ENCODE measurements at places on chromosomes 11 and 22.

DNA sequence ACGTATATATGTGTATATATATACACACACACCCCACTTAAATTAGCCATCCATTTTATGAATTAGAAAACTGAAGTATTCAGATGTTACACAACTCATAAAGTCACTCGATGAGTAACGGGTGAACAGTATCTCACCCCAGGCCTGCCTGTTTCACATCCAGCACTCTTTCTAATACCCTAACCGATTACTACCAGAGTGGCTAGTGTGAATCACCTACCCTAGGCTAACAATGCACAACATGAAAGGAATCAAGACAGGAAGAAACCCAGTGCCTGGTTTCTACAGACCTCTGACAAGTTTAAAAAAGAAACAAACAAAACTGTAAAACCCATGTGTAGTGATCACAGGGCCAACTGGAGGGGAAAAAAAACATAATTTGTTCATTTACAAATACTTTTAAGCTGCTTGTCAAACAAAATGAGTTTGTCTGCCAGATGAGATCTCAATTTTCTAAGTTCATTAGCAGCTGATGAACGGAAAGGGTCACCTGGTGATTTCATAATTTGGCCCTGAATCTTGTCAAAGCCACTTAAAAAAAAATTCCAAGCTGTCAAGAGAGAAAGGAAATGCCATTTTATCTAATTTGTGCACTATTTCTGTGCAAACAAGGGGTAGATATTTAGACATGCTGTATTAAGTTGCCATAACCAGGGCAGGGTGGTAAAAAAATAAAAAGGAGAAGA lies 134.8 kb downstream of the LARGE1 start:
- DNase-seq: no peak

DNA sequence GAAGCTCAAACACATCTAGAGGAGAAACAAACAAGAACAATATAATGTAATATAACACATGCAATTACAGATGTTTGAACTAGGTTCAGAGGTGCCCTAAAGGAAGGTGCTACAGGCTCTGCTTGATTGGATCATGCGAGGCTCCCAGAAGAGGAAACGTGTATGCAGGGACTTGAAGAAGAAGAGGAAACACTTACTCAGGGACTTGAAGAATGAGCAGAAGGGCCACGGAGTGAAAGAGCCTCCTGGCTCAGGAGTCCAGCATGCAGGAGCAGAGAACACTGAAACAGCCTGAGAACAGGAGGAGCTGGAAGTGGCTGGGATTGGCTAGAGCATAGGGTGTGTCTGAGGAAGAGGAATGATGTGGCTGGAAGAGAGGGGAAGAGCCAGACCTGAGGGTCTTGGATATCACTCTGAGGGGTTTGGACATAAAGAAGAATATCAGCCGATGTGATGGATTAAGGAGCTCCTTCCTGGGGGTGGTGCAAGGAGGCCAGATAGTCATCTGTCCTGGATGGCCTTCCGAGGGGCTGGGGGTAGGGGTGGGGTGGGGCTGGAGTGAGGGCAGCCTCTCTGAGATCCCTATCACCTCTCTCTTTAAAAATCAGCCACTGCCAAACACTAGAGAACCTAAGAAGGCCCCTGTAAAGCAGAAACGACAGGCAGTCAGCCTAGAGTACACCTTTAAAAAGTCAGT lies 16.8 kb downstream of the FZD4 start:
- no peak for DNase-seq

- DNase-seq: no peak
Observed at GRCh38 chr11:76242004-76242779, 35.9 kb upstream of the WNT11 start.

GRCh38 chr11:4626207-4627099 lies 10.8 kb upstream of the OR51D1 start:
- DNase-seq: peak; percentile 57

DNA sequence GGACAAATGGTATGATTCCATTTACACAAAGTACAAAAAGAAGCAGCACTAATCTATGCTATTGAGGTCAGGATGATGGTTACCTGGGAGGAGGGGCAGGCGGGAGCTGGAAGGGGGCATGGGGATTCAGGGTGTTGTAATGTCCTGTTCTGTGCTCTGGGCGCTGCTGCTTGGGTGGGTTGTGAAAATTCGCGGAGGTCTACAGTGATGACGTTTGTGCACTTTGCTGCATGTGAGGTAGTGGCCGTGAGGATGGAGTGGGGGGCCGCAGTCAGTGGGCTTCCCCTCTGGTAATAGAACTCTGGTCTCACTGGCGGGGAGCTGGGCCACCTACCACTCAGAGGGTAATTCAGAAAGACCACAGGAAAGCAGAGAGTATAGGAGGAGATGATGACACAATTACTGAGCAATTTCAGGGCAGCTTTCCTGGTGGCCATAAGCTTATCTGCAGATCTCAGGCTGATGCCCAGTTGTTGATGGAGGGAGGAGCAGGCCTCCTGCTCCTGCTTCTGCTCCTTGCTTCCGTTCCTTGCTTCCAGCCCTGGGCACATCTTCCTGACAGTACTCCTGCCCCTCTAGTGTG lies 121.5 kb downstream of the CEP164 start:
- DNase-seq: no peak

DNA sequence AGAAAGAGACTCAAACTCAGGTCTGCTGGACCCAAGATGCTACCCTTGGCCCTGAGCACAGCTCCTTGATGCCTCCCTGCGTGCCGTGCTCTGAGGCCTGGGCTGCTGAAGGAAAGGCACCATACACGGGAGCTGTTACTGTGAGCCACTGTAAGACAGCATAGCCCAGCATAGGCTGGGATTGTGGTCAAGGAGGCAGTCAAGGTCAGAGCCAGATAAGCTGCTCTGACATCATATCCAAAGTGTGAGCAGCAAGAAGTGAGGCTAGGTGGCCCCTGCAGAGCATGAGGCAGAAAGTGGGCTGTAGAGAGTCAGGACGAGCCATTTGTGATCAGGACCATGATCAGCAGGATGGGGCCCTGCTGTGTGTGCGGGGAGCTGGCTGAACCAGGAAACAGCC lies 7.7 kb downstream of the SLC22A8 start:
- no peak for DNase-seq

DNA sequence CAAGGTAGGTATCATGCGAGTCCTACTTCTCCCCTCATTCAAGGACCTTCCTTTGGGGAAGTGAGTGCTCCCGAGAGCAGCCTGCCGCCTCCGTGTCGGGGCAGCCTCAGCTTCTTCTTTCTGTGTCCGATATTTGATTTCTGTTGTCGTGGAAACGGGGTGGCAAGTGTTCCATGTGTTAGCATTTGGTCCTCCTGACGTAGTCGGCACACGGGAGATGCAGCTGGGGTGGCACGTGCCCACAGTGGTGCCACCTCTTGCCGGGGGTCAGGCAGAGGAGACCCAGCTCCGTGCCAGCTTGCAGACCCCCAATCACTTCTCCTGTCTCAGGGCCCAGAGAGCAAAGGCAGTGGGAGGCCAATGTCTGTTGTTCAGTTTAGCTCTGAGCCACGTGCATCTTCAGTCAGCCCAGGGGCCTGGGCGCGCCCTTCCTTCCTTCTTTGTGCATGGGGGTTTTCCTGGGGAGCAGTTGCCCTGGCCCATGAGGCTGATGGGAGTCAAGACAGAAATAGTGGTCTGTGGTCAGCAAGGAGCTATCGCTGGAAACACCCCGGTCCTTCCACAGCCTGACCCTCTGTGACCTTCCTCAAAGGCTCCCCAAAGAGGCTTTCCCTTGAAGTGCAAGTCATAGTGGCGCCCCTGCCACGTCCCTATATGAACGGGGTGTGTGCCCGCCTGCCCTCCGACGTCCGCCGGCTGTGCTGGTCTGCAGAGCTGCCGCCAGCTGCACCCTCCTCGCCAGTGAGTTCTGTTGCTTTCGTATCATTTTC lies 44.5 kb downstream of the PARVB start:
- no peak for DNase-seq

DNA sequence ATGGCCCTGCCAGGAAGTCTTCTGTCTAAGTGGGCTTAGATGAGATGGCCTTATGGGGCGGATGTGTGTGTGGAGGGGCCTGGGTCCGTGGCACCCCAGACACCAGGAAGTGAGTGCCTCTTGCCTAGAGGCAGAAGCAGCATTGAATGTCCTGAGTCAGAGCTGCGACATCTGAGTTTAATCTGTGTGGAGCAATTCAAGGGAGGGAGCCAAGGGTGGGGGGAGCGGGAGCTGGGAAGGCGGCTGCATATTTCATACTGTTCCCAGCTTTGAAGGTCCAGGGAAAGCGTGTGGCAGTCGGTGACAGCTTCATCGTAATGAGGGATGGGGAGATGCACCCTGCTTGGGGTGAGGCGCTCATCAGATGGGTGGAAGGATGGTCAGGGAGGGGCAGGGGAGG lies 73.5 kb upstream of the THY1 start:
- no peak for DNase-seq

- DNase-seq: no peak
Observed at GRCh38 chr11:73781303-73781702, 6.4 kb upstream of the MRPL48 start.

DNA sequence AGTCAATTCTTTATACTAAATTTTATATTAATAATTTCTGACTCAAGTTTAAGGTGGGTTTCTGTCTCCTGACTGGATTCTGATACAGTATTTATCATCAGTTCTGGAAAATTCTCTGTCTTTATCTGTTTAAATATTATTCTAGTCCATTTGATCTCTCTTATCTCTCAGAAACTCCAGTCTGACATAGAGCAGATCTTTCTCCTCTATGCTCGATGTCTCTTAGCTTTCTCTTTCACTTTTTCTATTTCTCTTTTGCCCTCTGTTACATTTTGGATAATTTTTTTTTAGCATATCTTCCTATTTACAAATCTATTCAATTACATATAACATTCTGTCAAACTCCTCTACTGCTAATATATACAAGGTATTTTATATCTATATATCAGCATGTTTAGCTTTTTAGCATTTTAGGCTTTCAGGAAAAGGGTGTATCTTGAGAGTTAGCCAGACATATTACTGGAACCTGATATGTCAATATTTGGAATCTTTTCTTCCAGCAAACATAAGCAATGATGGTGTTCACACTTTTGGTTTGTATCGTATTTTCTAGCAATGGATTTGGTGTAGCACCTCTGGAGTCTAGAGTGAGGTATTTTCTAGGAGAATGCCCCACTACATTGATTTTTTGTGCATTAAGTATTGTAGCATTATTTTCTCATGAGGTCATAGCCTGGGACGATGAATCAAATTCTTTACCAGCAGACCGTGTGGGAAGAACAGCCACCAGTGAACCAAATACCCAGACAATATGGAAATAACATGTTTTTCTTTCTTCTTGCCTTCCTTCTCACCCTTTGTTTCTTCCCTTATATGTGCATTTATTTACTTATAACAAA lies 4.1 kb upstream of the NNMT start:
- DNase-seq: no peak

DNA sequence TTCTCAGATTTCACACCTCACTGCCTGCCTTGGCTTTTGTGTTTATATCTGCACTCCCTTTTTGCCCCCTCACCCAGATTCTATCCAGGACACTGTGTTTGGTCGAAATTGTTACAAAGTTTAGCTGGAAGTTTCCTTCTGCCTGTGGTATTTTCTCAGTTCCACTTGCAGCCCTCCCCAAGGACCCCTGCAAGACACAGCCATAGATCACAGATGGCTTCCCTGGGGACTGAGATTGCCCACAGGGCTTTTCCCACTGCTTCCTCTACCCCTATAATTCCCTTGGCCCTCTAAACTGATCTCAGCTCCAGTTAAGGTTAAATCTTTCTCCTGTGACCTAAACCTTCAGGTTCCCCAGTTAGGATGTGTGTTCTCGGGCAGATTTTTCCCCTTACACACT lies 146.1 kb upstream of the C11orf87 start:
- no peak for DNase-seq

- no peak for DNase-seq
Observed at GRCh38 chr11:35277827-35278226, 138.9 kb downstream of the CD44 start.

GRCh38 chr11:12415342-12415966 lies 38.1 kb downstream of the PARVA start:
- DNase-seq: no peak

DNA sequence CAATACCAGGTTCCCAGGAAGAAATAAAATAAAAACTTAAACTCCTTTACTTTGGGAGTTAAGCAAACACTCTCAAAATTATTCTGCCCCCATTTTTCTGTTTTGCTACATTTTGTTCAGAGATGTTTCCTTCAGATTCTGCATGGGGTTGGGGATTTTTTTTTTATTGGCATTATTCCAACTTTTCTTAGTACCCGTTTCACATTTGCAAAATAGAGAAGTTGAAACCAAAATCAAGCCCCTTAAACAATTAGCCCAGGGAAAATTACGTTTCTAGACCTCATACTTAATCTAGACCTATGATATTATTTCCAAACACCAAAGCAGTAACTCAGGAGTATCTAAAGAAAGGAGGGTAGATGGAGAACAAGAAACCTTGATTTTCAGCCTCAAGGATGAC lies 20.6 kb upstream of the MS4A7 start:
- no peak for DNase-seq

- DNase-seq: no peak
Observed at GRCh38 chr11:2540992-2541680, 96.3 kb downstream of the KCNQ1 start.

DNA sequence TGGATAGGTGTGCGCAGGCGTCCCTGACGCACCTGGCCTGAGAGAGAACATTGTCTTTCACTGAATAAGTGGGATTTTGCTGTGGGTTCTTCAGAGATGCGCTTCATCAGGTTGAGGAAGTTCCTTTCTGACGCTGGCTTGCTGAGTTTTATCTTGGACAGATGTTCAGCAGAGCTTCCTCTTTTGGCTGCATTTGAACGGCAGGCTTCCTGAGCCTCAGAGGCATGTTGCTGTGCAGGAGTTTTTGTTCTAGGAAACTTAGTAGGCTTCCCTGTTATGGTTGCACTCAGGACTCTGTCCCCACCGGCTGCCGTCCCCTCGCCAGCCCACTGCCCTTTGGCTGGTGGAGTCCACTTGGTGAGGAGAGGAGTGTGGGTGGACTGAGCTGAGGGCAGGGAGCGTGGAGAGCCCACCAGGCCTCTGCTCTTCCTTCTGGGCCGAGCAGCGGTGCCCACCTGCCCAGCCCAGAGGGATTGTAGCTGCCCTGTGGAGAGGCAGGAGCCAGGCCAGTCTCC lies 17.2 kb downstream of the FRMD8 start:
- no peak for DNase-seq

- DNase-seq: no peak
Observed at GRCh38 chr22:39915295-39915726, 14.4 kb downstream of the GRAP2 start.

DNA sequence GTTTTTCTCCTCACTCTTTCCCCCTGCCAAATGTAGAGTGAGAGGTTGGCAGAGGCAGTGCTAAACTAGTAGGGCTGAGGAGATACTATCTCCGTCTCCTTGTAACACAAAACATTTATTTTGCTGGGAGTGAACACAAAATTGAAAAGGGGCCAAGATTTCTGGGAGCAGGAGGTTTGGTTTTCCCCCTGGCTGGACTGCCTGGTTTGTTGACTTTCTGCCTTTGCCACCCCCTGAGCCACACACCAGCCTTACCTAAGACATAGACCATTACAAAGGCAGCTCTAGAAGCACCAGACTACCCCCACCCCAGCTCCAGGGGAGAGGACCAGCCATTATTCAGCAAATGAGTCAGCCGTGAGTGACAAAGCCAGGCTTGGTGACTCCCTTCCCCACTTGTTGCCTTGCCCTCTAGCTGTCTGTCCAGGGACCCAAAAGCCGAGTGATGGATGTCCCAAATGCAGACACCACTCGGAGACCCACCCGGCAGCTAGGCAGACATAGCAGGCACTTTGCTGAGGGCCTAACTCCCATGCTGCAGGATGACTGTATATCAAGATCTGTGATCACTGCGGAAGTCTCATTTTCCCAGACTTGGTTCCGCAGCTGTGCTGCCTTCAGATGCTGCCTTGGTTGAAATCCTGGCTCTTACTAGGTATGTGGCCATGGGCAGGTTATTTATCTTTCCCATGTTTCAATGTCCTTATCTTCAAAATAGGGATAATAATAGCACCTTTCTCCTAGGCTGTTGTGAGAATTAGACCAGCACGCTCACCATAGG lies 17.7 kb upstream of the CDON start:
- DNase-seq: no peak
